ENCODE measurements at places on chromosomes 11 and 22.

GRCh38 chr11:34028425-34028824 is 23.1 kb upstream of the CAPRIN1 start:
- peak; percentile 20 for DNase-seq

- DNase-seq, result no peak
Observed at GRCh38 chr11:101666916-101667315, 83.1 kb upstream of the TRPC6 start.

DNA sequence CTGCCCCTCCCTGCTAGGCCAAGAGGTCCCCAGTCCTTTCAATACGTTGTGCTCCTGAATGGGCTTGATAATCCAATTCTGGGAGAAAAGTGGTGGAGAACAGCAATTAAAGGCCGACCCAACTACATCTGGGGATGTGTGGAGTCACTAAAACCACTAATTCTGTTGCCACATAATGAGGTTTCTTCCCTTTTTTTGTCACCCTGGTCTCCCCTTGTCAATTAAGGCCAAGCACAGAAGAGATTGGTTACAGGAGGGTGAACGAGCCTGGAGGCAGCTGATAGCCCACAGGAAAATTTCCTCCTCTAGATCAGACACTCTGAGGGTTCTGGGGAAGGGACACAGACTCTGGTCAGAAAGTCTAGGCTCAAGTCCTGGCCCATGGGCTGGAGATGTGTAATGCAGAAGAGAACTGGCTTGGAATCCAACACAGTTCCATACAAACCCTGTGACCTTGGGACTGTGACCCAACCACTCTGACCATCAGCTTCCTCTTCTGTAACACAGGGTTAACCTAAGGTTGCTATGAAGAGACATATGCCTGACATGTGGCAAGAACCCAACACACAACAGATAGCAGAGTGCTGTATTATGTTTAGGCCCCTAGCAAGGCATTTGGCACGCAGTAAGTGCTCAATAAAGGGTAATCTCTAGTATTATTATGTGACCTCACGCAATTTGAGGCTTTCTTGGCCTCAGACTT is 146.4 kb downstream of the CHST1 start:
- no peak for DNase-seq

DNA sequence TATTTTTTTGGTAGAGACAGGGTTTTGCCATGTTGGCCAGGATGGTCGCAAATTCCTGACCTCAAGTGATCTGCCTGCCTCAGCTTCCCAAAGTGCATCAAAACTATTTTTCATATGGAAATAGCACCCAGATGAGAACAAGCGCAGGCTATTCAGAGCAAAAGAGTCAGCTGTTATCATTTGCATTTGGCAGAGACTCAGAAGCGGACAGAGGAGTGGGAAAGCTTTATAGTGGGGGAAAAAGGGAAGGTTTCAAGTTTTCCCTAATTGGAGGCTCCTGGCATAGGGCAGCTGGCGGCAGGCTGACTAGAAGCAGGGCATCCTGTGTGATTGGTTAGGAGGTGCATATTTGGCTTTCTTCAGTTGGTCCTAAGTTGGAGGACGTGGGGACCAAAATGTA is 20.2 kb downstream of the ATG13 start:
- no peak for DNase-seq

DNA sequence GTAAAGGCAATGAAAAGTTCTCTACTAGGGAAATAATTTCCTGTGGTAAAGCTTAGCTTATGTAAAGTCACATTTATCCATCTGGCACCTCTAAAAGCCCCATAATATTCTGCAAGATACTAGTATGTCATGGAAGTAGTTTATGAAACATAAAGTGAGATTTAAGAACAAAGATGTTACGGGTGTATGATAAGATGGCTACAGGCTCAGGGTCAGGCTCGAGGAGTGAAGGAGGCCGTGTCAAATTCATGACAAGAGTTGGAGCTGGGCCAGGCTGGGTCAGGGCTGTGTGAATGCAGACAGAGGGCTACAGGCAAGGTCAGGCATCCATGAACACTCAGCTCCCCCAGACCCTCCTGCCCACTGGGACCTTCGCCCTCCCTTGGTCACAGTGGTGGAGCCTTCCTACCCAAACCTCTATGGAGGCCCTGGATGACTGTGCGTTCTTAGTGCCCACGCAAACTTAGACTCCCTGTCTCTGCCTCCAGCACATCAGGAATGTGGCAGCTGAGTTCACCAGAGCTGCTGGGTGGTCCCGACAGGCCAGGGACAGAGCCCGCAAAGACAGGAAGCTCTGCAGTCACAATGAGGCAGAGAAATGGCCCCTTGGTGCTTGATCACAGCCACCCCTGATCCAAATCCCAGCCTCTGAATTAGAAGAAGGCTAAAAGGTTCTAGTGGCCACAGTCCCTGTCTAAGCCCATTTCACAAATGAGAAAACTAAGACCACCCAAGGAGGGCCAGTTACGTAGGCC is 14.8 kb downstream of the IGLL5 start:
- DNase-seq, result no peak

GRCh38 chr11:12214751-12215150 is 104.4 kb downstream of the MICAL2 start:
- peak; percentile 60 for DNase-seq

- DNase-seq, result no peak
Observed at GRCh38 chr22:22773979-22774604, 113.5 kb upstream of the IGLL5 start.

- DNase-seq, result no peak
Observed at GRCh38 chr11:71298016-71298550, 45.7 kb upstream of the SHANK2 start.

GRCh38 chr11:2991452-2992233 is 486 bp downstream of the NAP1L4 start:
- DNase-seq, result peak; percentile 34

- peak; percentile 0 for DNase-seq
Observed at GRCh38 chr11:6856871-6857270, 6.0 kb upstream of the OR10A2 start.

GRCh38 chr22:46972901-46973831 is 210.7 kb downstream of the TBC1D22A start:
- no peak for DNase-seq

DNA sequence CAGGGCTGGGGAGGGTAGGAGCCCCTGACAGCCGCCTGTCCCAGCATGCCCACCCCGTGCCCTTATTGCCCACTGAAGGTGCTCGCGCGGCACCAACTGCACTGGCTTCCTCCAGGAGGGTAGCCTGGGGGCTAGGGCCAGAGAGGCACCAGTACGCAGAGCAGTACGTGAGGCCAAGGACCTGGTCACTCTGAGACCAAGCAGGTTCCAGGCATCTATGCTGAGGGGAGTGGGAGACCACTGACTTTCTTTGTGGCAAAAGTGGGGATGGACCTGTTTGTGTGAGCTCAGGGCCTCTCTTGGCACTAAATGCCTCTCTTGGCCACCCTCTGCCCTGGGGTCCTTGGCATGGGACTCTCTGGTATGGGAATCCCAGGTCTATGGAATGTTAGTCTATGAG is 10.8 kb downstream of the GP1BB start:
- DNase-seq, result no peak
